ENCODE measurements at places on chromosomes 7 and 10.

- no peak for DNase-seq
Measured at GRCh38 chr10:9922126-9922870, 1095.4 kb upstream of the CELF2 start.

- no peak for DNase-seq
Measured at GRCh38 chr10:14594878-14595525, 179.7 kb downstream of the FAM107B start.

DNA sequence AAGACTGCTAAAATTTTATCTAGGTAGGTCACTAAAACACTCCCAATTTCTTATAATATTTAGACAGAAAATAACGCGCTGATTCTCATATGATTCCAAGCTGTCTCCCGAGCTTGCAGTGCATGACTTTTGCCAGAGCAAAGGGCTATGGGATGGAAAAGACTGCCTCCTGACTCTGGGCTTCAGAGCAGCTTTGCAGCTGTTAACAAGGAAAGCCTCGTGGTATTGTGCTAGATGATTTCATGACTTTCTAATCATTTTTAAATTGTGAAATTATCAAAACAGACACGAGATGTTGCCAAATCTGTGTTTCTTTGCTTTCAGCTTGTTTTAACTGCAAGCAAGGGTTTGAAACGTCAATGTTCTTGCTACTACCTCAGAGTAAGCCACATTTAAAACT is 238.3 kb downstream of the AGMO start:
- DNase-seq: no peak

DNA sequence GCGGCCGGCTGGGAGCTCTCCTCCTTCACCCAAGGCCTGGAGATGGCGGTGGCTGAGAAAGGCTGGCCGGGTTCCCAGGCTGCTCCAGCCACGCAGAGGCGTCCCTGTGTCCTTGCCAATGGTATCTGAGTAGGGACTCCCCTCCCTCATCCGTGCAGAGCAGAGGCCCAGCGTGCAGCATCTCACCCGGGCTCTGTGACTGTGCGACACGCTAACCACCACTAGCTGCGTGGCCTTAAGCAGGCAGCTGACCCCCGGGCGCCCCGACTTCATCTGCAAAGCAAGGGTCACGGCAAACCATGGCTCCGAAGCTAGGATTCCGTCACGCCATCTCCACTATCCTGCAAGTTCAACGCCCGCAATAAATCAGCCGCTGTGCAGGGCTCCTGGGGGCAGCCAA is 47.2 kb upstream of the TNRC18 start:
- no peak for DNase-seq

DNA sequence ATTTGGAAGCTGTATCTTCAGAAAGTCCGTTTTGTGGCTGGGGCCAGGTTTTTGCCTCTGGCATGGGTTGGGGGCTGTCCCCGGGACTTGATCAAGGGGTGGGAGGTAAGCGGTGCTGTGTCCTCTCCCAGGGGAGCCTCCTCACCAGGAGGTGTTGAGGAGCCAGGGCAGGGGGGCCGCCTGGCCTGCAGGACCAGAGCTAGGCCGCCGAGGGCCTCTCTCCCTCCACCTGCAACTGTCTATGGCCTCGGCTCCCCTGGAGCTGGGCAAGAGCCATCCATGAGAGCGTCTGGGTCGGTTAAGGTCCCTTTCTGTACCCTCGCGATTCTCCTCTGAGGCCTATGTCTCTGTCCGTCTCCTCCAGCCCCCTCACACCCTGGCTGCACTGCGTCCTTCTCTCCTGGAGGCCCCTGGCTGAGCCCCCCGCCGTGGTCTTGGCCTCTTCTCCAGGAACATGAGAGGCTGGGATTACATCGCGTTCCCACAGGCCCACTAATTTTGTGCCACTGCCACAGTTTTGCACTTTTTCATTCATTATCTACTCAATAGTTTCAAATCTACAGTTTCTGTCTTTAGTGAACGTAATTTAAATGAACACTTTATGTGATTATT is 20.6 kb downstream of the CALML5 start:
- no peak for DNase-seq

- no peak for DNase-seq
Measured at GRCh38 chr7:81487516-81487915, 282.3 kb downstream of the HGF start.

GRCh38 chr7:123151443-123151842 is 48.3 kb downstream of the SLC13A1 start:
- no peak for DNase-seq

GRCh38 chr7:111987115-111987826 is 218.9 kb downstream of the DOCK4 start:
- DNase-seq: no peak

DNA sequence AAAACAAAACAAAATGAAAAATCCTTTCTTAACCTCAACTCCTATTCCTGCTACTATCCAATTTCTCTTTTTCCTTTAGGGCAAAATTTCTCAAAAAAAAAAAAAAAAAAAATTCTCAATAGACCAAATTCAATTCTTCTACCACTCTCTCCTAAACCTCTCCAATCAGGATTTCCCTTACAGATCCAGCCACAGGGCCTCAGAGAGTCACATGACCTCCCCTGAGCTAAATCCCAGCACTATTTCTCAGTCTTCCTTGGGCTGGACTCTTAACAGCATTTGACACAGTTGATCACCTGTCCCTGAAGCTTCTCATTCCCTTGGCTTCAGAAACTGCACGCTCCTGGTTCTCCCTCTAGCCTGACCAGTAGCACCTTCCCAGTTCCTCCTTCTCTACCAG is 4.9 kb downstream of the ZNF12 start:
- no peak for DNase-seq

- no peak for DNase-seq
Measured at GRCh38 chr10:79203833-79204232, 135.1 kb downstream of the ZMIZ1 start.

- no peak for DNase-seq
Measured at GRCh38 chr10:113384181-113384580, 168.7 kb upstream of the HABP2 start.

- DNase-seq: no peak
Measured at GRCh38 chr7:149050941-149051340, 22.6 kb upstream of the PDIA4 start.

GRCh38 chr7:26958834-26959233 is 94.4 kb upstream of the SKAP2 start:
- no peak for DNase-seq

- DNase-seq: no peak
Measured at GRCh38 chr10:86509145-86509544, 12.4 kb downstream of the WAPL start.

DNA sequence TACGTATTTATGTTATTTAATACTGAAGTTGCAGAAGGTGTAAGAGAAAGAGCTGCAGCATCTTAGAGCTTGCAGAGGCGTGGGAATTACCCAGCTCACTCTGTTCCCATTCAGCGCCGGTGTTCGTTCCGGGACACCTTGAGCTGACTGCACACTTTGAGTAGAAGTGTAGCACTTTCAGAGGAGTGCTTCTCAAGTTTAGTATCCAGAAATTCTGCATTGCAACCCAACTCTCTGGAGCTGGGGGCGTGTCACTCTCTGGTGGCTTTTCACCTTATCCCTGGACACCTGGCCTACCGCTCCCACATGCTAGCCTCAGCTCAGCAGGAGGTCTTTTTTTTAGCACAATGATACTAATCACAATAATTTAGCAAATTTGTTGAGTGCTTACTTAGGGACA is 66.4 kb upstream of the SHH start:
- DNase-seq: no peak

GRCh38 chr10:94279835-94280709 is 82.7 kb downstream of the NOC3L start:
- peak; percentile 54 for DNase-seq

- DNase-seq: no peak
Measured at GRCh38 chr10:68752711-68753350, 31.8 kb downstream of the CCAR1 start.

- no peak for DNase-seq
Measured at GRCh38 chr10:102997998-102998397, 79.9 kb downstream of the CNNM2 start.

- no peak for DNase-seq
Measured at GRCh38 chr10:71912431-71912830, 51.8 kb upstream of the CHST3 start.

GRCh38 chr10:86711513-86712316 is 43.4 kb downstream of the LDB3 start:
- DNase-seq: peak; percentile 44

- DNase-seq: no peak
Measured at GRCh38 chr10:69757553-69758309, 44.0 kb upstream of the COL13A1 start.

Data from stimulated activated CD4-positive, alpha-beta T cell treated with anti-CD3 and anti-CD28 coated beads, Interleukin-1b, Interleukin-23, amount 100 ng/mL, for 48 hours (primary cell).